ENCODE measurements at places on chromosomes 6 and 20.

- no peak for DNase-seq
Measured at GRCh38 chr6:143958839-143959399, 49.1 kb downstream of the PLAGL1 start.

GRCh38 chr20:63624486-63624885, 2.4 kb downstream of the GMEB2 start:
- no peak for DNase-seq

DNA sequence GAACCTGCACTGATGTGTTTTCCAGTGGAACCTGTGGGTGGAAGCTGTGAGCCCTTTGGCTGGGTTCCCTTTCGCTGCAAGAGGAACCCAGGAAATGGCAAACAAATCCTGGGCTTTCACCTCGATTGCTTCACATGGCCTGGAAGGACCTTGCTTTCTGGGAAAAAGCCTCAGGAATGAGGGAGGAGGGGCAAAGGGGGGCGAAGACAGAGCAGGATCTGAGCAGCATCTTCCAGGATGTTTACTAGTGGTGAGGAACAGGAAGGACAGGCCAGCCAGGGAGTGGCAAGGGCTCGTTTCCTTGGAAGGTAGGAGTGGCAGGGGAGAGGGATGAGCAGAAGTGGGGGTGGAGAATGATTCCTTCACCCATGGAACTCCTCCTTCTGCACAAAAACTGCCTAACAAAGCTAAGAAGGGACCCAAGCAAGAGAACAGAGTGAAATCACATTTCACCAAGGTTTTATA, 5.9 kb downstream of the SLC2A10 start:
- DNase-seq = peak; percentile 20

- no peak for DNase-seq
Measured at GRCh38 chr6:130617658-130618057, 209.5 kb upstream of the SMLR1 start.

- DNase-seq = no peak
Measured at GRCh38 chr6:113432521-113433334, 424.4 kb upstream of the MARCKS start.

GRCh38 chr6:722608-723007, 29.7 kb upstream of the EXOC2 start:
- no peak for DNase-seq

DNA sequence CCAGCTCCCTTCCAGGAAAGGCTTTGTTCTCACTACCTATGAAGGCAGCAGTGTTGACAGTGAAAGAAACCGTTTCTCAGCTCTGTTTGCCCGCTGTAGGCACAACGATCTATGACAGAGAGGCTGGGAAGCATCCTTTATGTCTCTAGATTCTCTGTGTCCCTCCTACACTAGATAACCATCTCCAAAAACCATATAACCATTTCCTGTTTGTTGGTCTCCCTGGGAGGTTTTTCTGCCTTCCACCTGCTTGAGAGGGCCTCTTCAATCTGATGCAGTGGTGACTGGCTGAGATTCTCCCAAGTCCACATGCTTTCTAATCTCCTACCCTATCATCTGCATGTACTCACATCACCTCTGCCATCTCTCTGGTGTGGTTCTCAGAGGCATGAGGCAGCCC, 32.0 kb upstream of the TMEM217 start:
- no peak for DNase-seq

- no peak for DNase-seq
Measured at GRCh38 chr20:3821996-3822395, 1.6 kb downstream of the AP5S1 start.

DNA sequence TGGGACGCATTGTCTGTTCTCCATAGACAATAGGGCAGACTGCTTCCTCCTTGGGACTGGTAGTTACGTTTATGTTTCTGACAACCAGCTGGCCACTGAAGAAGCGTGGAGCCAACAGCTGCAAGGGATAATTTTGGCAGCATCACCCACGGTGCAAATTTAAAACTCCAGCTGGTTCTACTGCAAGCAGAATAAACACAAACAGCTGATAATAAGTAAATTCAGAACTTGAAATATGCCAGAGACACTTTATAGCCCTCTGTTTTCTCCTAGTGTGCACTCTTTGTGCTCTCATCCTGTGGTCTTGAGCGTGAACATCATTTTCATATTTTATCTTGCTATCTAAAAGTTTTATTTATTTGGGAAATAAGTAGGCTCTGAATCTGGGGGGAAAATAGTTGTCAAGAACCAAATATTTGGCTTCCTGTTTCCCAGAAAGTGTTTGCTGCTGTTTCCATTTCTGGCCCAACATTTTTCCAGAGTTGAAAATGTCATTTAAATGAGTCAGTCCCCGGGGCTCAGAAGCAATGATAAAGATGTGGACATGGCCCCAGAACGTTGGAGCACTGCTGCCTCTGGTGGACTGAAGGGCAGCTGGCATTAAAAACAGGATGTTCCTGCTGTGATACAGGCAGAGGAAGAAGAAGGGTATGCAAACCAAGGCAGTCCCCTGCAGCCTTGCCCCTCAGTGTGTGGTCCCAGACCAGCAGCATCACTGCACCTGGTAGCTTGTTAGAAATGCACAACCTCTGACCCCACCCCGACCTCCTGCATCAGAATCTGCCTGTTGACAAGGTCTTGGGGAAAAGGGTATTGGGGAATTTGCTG, 12.5 kb upstream of the THBD start:
- DNase-seq = no peak

- DNase-seq = no peak
Measured at GRCh38 chr6:132053511-132053910, 102.3 kb upstream of the CCN2 start.

DNA sequence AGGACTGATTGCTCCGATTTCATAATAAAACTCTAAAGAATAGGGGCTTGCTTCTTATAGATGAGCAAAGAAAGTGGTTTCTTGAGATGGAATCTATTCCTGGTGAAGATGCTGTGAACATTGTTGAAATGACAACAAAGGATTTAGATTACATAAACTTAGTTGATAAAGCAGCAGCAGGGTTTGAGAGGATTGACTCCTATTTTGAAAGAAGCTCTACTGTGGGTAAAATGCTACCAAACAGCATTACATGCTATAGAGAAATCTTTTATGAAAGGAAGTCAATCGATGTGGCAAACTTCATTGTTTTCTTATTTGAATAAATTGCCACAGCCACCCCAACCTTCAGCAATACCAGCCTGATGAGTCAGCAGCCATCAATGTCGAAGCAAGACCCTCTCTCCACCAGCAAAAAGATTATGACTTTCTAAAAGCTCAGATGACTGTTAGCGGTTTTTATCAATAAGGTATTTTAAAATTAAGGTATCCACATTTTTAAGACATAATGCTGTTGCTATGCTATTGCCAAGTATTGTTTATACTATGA, 12.7 kb upstream of the MTRF1L start:
- no peak for DNase-seq

DNA sequence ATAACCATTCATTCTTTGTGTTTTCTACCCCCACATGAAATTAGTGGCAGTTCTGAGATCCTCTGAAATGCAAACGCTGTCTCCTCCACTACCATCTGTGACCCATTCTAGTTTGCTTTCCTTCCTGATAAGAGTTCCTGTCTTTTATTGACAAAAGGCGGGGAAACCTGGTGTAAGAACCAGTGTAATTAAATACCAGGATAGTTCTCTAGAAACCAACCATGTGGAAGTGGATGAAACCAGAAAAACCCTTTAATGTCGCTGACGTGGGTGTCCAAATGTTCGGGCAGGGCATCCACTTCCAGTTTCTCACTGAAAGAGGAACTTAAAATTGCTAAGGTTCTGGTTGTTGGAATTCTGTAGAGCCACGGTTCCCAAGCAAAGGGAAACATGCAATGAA, 79.1 kb downstream of the TNFRSF21 start:
- DNase-seq = no peak

GRCh38 chr6:57072108-57072507, 17.9 kb upstream of the ZNF451 start:
- DNase-seq = no peak

GRCh38 chr20:2290486-2290885, 5.3 kb upstream of the TGM3 start:
- DNase-seq = no peak

DNA sequence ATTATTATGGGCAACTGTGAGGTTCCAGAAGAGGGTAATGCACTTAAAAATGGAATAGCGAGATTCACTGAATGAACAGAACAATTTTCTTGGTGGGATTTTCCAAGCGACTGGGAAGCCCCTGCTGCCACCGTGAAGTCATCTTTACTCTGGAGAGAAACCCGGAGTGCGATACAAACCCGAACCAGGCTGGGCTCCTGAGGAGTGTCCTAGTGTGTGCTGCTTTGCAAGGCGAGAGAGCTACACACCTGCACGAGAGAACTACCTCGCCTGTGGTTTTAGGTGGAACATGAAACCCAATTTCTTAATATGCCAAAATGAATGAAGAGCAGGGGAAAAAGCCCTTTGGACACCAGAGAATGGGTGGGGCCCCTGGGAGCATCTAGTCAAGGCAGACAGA, 33.5 kb upstream of the DACT2 start:
- DNase-seq = no peak

DNA sequence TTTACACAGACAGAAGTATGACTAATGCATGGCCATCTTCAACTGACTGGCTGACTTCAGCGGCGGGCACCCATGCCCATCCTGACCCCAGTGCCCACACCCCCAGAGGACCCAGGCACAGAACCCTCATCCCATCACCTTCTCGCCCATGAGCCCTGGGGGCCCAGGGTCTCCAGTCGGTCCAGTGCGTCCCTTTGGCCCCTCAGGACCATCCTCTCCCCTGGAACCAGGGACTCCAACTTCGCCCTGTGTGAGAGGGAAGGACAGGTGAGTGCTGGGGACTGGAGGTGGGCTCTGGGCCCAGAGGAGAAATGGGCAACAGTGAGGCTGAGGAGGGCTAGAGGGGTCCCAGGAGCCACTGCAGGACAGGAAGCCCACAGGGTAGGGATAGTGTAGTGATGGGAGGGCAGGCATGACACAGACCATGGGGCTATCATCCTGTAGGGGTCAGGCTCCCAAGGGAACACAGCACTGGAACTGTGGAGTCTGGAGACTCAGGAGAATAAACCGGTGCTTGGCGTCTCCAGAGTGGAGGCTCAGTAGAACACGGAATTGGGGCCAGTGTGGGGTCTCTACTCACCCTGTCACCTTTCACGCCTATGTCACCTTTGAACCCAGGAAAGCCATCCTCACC, 16.7 kb downstream of the COL11A2 start:
- DNase-seq = no peak

- no peak for DNase-seq
Measured at GRCh38 chr6:125231133-125231532, 70.6 kb downstream of the HDDC2 start.

GRCh38 chr6:53119772-53120409, 28.8 kb downstream of the GCM1 start:
- DNase-seq = peak; percentile 46

DNA sequence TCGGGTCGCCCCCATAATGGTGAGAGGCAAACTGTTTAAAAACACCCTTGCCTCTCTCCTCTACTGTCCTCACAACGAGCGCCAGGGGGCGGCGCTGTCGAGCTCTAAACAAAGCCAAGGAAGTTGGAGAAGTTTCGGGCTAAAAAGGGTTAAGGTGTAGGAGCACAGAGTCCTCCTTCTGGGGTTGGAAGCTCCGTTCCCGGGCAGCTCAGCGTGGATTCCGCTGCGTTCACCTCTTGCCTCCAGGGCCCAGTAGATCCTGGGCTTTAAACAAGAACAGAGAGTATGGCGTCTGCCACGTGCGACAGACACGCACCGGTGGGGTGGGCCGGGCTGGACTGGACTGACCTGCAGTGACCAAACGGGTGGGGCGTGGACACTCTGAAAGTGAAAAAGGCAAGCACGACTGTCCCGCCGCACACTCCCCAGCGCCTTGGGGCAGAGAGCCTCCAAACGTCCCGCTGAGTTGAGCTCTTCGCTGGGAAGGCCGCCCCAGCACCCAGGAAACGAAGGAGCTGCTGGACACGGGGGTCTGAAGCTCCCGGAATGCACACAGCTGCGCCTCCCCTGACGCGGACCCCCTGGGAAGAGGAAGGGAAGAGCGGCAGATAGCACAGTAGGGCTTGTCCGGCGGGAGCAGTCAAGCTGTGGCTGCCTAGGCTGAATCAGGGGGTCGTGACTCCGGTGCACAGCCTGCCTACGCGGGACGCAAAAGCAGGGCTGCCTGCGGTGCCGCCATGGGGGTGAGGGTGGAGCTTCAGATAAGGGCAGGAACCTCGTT, 1.6 kb upstream of the THBD start:
- DNase-seq = no peak

GRCh38 chr6:23173234-23173633, 603.9 kb downstream of the HDGFL1 start:
- no peak for DNase-seq

DNA sequence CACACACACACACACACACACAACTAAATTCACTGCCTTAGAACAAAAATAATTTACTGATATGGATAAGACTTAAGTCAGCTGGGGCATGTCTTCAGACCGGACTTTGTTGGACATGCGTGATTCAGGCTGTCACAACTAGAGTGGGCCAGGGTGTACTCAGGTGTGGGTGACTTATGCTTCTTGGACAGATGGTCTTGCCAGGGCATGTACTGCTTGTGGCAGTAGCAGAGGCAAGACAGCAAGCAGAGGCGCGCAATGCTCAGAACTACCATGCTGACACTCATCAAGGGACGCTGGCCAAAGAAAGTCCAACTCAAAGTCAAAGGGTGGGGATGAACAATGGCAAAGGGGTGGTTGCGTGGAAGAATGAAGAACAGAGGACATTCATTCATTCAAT, 437.5 kb downstream of the CBLN4 start:
- DNase-seq = no peak

DNA sequence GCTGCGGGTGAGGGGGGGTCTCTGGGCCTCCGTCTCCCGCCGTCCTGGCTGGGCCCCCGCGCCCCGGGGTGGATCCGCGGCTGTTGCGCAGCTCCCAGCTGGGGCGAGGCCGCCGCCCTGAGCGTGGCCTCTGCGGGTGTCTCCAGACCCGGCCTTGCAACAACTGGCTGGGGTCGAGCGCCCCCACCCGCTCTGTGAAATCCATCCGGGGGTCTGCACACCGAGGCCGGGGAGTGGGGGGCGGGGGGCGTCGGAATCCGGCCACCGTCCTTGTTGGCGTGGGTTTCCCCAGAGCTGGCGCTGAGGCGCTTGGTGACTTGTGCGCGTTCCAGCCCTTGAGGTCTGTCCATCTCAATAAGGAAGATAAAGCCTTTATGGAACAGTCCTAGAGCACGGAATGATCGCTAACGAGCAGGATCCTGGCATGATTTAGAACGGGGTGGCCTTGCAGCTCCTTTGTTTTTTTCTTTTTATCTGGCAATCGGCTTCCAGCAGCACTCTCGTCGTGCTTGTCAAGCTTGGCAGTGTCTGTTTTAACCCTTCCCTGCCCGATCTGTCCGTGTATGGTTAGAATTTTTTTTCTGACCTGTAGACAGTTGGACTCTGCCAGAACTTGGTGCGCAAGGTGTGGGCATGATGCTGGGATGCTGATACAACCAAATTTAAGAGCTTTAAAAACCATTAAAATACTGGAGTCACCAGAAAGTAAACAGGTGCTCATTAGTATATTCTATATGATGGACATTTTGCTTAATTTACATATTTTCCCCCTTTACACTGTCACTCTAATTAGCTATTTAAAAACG, 675 bp downstream of the DSTN start:
- DNase-seq = no peak

- peak; percentile 56 for DNase-seq
Measured at GRCh38 chr6:111482188-111482958, 645 bp downstream of the REV3L start.

GRCh38 chr6:107489636-107490565, at the start of gene SOBP:
SOBP (plus strand) TSS chr6:107490117; CDS start chr6:107490617, 500 bp downstream.
- peak; percentile 41 for DNase-seq
